ENCODE measurements at places on chromosomes 5 and 9.

DNA sequence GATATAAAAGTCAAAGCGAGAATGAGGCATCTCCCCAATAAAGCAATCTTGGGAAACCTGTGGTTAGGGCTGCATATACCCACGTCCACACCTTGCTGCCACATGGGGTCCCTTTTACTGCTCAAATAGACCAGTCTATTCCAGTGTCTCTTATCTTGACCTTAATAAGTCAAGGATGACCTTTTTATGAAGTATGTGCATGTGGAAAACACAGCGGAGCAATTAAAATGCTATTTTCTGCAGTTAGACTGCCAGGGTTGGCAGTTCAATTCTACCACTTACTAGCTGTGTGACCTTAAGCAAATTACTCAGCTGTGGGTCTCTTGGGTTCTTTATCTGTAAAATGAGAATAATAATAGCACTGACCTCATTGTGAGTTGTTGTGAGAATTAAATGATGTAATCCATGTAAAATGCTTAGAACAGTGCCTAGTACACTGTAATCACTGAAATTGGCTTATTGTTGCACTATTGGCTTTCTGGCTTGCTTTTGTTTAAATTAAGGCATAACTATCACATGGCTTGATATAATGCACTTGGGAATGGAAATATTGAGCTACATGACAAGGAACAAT is 67.8 kb upstream of the HSPB3 start:
- DNase-seq, result no peak

- no peak for DNase-seq
Observed at GRCh38 chr9:108265065-108265464, 590.7 kb downstream of the ACTL7B start.

DNA sequence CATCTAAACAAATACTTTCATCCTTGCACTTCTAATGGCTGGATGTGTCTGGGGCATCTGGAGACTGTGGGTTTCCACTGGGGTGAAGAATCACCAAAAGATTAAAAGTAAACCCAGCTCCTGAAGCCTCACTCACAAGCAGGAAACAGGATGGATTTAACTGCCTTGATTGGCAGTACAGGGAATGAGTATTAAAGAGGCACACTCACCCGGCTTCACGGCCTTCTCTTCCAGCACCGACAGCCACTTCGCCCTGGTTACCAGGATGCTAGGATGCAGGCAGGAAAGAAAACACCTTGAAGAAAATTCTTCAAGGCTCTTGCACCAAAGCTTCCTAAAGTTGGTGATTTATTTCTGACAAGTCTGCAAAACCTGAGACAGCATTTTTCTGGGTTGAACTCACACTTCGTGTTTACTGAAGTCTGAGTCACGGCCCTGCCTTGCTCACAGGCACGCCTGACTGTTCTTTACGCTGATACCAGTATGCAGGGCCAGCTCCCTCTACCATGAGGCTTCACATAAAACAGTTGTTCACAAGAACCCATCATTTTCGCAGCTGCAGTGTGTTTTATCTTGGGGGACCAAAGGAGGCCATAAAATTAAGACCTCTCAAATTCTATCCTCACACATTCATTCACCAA is 56.5 kb upstream of the ZNF354A start:
- no peak for DNase-seq

GRCh38 chr5:79011219-79011836 is 26.2 kb upstream of the ARSB start:
- DNase-seq, result no peak

DNA sequence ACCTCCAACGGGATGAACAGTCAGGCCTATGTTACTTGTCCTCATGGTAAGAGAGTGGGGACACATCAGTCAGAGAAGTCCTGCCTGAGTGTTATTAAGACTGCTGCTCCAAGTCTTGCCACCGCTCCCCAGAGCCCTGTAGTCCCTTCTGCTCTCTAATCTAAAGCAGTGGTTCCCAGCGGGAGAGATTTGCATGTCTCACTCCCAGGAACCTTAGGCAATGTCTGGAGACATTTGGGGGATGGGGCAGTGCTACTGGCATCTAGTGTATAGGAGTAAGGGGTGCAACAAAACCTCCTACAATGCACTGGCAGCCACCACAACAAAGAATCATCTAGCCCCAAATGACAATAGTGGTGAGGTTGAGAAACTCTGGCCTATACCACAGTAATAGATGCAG is 2.6 kb upstream of the SVEP1 start:
- no peak for DNase-seq

- DNase-seq, result no peak
Observed at GRCh38 chr5:44900273-44900954, 91.7 kb downstream of the MRPS30 start.

- no peak for DNase-seq
Observed at GRCh38 chr9:81656004-81656403, 33.3 kb downstream of the TLE1 start.

DNA sequence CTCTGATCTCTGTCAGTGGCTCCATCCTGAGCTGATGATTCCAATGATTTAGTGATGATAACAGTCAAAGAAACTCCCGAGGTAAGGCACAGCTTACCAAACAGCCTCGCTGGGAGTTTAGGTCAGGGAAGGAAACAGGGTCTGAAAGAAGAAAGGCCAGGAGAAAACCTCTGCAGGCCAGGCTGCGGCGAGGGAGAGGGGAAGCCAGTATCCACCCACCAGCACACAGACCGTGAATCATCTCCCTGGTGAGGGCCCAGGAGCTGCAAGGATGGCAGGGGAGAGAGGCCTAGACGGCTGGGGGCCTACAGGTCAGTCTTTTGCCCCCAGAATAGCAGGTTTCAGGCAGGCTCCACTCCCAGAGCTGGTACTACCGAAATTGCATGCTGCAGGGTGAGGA is 590.5 kb downstream of the CCDC171 start:
- no peak for DNase-seq

- peak; percentile 2 for DNase-seq
Observed at GRCh38 chr5:13478831-13479465, 465.5 kb downstream of the DNAH5 start.

DNA sequence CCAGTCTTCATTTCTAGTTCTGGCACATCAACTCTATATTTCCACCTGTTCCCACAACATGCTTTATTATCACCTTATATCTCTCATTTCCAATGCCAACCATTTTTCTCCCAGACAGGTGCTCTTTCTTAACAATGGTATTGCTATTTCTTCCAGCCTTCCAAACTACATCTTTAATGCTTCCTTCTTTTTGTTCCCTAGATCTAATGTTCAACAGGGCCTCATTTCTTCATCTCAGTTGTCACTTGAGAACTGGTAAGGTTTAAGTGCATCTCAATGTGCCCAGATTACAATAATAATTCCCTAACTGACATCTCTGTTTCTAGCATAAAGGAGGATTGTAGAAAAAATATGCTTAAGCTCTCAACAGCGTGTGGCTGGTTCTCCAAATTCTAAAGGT is 272.6 kb downstream of the COX7C start:
- no peak for DNase-seq

GRCh38 chr9:132367613-132368313 is 13.0 kb upstream of the SETX start:
- DNase-seq, result no peak

DNA sequence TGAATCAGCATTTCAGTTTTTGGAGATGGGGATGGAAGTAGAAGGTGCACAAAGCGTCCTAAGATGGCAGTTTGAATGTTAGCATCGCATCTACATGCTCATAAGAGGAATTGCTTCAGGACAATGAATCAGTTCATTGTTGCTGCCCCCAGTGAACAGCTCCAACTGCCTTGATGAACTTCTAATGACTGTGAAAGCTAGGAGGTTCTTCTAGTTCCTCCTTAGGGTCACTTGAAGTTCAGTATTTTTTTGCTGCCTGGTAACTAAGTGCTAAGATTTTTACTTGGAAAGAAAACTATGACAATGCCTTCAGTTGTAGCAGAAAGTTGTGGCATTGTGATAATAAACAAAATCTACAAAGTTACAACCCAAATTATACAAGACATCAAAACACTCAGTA is 271.6 kb downstream of the RAB3C start:
- DNase-seq, result no peak

DNA sequence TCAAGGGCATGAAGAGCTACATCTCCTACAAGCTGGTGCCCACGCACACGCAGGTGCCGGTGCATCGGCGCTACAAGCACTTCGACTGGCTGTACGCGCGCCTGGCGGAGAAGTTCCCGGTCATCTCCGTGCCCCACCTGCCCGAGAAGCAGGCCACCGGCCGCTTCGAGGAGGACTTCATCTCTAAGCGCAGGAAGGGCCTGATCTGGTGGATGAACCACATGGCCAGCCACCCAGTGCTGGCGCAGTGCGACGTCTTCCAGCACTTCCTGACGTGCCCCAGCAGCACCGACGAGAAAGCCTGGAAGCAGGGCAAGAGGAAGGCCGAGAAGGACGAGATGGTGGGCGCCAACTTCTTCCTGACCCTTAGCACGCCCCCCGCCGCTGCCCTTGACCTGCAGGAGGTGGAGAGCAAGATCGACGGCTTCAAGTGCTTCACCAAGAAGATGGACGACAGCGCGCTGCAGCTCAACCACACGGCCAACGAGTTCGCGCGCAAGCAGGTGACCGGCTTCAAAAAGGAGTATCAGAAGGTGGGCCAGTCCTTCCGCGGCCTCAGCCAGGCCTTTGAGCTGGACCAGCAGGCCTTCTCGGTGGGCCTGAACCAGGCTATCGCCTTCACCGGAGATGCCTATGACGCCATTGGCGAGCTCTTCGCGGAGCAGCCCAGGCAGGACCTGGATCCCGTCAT is 1.4 kb downstream of the SNX18 start:
- no peak for DNase-seq

GRCh38 chr9:99054581-99054980 is 50.3 kb upstream of the TGFBR1 start:
- no peak for DNase-seq
